ENCODE measurements at places on chromosomes 1 and 21.

GRCh38 chr1:162367073-162367472 is 9.6 kb downstream of the SPATA46 start:
- DNase-seq, result no peak

- DNase-seq, result peak; percentile 72
These were observed 18.3 kb downstream of the PPT1 start for GRCh38 chr1:40078512-40079333.

DNA sequence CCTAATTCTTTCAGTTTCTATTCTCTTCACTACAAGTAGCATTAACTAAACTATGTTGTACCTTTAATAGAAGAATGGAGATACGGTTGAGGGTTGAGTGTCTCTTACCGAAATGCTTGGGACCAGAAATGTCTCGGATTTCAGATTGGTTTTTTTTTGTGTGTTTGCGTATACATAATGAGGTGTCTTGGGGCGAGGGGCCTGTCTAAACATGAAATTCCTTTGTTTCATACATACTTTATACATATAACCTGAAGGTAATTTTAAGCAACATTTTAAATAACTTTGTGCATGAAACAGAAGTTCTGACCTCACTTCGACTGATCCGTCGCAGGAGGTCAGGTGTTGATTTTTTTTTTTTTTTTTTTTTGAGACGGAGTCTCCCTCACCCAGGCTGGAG is 36.3 kb upstream of the MYOCOS start:
- DNase-seq, result no peak

DNA sequence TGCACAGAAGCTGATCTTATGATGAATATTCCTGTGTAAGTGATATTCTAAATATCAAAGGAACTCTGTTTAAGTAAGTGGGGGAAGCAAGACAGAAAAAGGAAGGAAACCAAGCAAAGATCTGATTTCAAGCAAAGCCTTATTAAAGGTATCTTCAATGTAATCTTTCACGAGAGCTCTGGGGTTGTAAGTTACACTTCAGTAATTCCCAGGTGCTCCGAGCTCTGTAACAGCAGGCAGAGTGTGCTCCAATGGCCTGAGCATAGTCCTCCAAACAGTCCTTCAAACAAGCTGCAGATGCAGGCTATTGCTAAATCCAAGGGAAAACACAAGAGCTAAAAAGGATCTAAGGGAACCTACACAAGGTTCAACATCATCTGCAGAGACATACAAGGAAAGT is 949.7 kb upstream of the TMPRSS15 start:
- no peak for DNase-seq

DNA sequence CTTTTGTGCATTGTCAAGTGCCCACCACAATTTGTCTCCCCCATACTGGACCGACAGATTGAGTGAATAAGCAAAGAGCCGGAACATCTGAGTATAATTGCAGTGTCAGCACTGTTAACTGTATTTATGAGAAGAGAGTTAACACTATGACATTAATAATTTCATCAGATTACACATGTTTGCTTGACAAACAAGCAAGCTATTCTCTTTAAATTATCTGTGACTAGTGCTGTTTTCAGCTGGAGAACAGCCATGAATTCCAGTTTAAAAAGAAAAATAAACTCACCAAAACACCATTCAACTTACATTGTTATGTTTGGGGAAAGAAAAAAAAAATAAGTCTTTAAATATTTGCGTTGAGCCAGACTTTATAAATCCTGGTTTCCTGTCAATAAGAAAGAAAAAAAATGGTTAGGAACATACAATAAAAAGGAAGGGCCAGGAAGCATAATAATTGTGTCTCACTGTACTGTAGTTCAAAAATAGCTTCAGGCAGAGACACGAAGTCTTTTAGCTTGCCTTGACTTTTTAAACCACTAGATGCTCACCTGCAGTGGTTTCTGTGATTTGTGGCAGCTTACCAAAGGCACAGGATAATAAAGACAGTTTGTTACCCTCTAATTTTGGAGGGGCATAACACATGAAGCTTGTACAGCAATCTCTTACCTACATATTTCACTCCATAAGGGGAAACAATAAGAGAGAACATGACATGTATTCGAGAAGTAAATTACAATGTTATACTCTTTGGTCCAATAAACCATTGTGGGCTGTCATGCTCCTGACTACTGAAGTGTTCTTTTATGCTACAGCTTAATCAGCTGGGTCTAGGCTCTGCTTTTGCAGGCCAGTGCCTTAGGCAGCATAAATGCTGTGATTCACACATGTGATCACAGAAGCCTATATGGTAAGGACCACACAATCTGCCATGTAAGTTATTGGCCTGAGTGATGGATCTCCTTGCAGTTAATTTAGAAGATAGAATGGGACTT is 302.0 kb upstream of the ADGRL2 start:
- DNase-seq, result no peak

DNA sequence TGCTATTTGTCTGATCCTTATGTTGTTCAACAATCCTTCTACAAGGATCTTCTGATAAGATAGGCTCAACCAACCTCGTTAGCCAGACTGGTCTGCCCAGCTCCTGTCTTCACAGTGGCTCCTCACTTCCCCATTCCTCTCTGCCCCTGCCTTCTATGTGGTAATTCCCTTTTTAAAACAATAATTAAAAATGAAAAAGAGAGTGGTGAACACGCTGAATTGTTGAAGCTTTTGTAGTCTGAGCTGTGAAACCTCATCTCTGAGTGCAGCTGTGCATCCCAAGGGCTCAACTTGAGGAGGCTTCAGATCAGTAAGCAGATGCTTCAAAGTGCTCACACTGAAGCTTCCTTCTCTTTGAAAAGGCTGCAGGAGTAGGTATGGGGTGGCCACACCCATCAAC is 70.7 kb upstream of the JUN start:
- DNase-seq, result peak; percentile 18

DNA sequence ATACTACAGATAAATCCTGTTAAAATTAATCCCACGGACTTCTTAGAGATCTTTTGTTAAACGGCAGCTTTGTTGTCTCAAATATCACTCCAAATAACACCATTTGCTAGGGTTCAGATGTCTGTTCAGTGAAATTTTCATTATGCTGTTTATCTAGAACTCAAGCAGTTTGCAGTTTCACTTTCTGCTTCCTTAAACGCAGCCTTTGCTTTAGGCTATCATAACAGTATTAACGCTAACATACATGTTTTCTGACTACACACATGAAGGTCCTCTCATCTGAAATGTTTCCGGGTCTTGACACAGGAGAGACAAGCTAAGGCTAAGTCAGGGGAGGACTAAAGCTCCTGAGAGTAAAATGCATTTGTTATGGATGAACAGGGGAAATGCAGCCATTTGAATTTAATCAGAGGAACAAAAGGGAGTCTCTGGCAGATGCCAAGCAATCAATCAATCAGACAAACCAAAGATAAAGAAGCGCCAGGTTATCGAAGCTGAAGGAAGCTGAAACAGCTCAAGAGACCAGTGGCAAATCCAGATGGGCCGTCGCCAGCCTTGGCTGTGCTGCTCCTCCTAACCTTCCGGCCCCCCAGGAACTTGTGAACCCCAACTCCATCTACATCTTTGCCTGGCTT is 16.9 kb downstream of the CCSAP start:
- no peak for DNase-seq

- DNase-seq, result no peak
These were observed 27.9 kb downstream of the MATN1 start for GRCh38 chr1:30695439-30695841.

GRCh38 chr21:45374826-45375455 is 30.0 kb upstream of the COL18A1 start:
- DNase-seq, result no peak

- DNase-seq, result no peak
These were observed 228.6 kb downstream of the GPATCH2 start for GRCh38 chr1:217402301-217402700.

DNA sequence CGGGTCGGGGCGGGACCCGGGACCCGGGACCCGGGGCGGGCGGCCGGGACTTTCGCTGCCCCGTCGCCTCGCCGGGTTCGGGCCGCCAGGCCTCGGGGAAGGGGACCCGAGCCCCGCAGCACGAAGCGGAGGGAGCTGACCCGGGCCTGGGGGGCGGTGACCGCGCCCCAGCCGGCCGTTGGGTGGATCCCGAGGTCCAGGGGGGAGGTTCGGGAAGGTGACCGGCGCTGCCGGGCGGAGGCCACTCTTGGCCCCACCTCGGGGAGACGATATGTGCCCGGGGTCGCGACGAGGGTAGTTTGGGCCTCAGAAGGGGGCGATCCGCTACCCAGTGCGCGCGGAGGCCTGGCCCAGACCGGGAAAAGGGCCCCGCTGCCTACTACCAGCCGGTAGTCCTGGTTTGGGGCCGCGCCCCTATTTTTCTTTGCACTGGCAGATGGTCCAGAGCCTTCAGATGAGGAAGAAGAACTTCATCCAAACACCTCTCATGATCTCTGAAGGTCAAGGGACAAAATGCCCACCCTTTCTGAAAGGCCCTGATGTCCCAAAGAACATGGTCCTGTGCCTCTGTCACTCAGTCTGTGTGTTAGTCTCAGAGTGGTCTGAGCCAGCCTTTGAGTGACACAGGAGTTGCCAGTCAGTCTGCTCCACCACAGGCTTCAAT is 766 bp downstream of the AGO4 start:
- DNase-seq, result peak; percentile 20

GRCh38 chr1:42343049-42343448 is 8.0 kb upstream of the FOXJ3 start:
- DNase-seq, result no peak

GRCh38 chr1:108511764-108512163 is 48.1 kb upstream of the EEIG2 start:
- DNase-seq, result no peak

- DNase-seq, result no peak
These were observed 10.3 kb downstream of the ZBTB40 start for GRCh38 chr1:22461678-22462527.

DNA sequence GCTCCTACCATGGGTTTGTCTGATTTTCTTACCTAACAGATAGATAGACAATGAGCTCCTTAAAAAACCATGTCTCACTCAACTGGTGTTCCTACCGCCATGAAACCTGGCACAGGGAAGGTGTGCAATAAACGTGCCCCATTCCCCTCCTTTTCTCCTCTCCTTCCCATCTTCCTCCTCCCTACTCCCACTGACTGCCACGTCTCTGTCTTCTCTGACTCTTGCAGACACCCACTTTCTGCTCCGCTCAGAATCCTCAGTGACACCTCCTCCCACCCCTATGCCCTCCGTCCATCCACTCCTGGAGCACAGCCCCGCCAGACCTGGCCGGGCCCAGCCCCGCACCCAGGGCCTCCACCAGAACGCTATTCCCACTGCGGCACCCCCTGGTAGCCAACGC is 52.9 kb downstream of the HMGB4 start:
- DNase-seq, result no peak

- no peak for DNase-seq
These were observed 34.9 kb downstream of the TMCO4 start for GRCh38 chr1:19764848-19765247.

DNA sequence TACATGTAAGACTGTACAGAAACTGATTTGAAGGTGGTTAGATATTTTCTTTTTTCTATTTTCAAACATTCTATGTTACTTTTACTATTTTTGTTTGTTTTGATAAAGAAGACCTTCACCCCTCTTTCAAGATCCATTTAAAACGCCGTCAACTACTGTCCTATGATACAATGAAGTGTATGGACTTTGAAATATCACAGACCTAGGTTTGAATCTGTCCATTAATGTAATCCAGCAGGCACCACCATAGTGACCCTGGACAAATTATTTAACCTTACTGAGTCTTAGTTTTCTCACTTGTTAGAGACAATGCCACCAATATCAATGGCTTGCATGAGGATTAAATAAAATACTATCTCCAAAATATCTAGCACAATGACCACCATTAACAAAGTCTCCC is 2.0 kb downstream of the FRRS1 start:
- no peak for DNase-seq

- DNase-seq, result no peak
These were observed 326.5 kb upstream of the PROX1 start for GRCh38 chr1:213661302-213661701.

GRCh38 chr21:45322960-45323461 is 35.3 kb upstream of the POFUT2 start:
- no peak for DNase-seq

DNA sequence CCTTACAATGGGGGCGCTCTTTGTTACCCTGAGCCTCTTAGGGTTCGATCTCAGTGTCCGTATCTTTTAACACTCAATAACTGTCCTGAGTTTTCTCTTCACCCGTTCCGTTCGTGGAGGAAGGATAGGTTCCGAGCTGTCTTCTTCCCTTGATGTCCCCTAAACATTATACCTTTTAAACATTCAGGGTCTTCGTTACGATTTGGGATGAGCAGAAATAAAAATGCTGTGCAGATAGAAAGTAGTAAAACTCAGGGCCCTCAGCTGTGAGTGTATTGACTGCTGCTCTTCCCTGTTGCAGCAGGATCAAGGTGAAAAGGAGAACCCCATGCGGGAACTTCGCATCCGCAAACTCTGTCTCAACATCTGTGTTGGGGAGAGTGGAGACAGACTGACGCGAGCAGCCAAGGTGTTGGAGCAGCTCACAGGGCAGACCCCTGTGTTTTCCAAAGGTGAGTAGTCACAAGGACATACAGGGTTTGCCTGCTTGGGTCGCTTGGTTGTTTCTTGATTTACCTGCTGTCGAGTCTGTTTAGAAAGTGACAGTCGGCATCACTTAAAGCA is 784 bp downstream of the RPL11 start:
- no peak for DNase-seq

DNA sequence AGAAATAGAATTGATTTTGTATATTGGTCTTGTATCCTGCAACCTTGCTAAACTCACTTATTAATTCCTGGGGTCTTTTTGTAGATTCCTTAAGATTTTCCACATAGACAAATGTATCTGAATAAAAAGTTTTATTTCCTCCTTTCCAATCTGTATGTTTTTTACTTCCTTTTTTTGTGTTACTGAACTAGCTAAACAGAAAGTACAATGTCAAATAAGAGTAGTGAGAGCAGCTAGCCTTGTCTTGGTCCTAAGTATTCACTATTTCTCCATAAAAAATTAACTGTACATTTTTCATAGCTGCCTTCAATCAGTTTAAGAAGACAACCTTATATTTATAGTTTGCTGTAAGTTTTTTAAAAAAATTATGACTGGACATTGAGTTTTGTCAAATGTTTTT is 74.9 kb downstream of the FASLG start:
- DNase-seq, result no peak

DNA sequence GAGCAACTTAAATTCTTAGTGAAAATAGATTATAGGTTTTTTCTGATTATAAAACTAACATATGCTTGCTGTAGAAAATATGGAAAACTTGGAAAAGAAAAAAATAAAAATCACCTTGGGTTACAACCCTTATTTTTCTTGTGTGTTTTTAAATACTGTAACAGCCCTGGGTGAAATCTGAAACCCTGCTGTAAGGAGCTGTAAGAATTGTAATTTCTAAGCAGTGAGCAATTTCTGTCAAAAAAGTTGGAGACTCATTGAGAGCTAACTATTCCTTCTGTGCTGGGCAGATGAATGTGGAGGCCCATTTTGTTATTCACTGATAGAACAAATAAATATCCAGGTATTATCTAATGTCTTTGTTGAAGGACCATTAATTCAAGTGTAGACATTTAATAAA is 42.6 kb downstream of the ADCY10 start:
- DNase-seq, result no peak

GRCh38 chr1:153801786-153802697 is 26.8 kb downstream of the SLC27A3 start:
- no peak for DNase-seq

All from activated CD4-positive, alpha-beta T cell treated with anti-CD3 and anti-CD28 coated beads, Interleukin-2, amount 10 ng/mL, durations not matched to agents 7 days and 5 days (primary cell).